ENCODE measurements at places on chromosomes 3 and 15.

- no peak for DNase-seq
Measured at GRCh38 chr15:26867200-26868007, 542 bp downstream of the GABRA5 start.

GRCh38 chr15:28110481-28110881 is 11.4 kb upstream of the OCA2 start:
- no peak for DNase-seq

- DNase-seq: no peak
Measured at GRCh38 chr3:65706301-65706700, 332.4 kb downstream of the MAGI1 start.

- no peak for DNase-seq
Measured at GRCh38 chr3:158864492-158864891, 62.6 kb downstream of the MFSD1 start.

GRCh38 chr15:69940441-69941300 is 157.0 kb downstream of the TLE3 start:
- no peak for DNase-seq

DNA sequence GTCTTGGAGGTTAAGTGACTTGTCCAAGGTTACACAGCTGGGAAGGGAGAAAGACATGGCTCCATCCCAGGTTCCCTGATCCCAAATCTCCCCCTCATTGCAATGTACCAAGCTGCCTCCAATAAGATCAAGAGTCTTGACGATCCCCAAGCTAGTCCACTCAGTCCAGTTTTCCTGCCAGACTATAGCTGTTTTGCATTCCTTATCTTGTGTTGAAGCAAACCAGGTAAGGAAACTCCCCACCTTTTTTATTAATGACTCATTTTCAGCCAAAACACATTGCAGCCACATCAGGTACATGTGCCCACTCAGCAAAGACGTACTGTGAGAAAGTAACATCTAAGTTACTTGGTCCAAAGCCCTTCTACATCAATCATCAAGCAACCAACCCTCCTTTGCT is 41.9 kb downstream of the LIPC start:
- DNase-seq: no peak

DNA sequence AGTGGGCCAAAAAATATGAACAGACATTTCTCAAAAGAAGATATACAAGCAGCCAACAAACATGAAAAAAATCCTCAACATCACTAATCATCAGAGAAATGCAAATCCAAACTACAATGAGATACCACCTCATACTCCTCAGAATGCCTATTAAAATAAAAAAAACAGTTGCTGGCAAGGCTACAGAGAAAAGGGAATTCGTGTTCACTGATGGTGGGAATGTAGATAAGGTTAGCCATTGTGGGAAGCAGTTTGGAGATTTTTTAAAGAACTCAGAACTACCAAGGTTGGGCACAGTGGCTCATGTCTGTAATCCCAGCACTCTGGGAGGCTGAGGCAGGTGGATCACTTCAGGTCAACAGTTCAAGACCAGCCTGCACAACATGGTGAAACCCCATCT is 27.8 kb upstream of the C15orf40 start:
- DNase-seq: no peak

GRCh38 chr3:4999531-5000184 is 20.4 kb downstream of the BHLHE40 start:
- no peak for DNase-seq

DNA sequence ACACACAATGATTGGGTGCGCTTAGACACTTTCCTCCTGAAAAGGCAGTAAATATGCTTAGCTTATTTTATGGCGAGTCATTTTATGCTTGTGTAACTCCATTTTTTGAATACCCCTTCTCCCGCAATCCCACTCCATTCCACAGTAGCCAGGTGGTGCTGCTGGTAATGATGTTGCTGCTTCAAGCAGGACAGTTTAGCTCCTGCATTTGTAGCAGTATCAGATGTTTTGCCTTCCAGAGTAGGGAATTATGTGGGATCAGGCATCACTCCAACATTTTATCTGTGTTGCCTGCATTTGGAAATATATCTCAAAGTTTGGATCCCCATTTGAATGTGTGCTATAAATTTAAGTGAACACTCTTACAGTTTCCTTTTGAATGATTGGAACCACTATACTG is 302.1 kb upstream of the SGO1 start:
- DNase-seq: no peak

GRCh38 chr3:42101048-42101447 is 9.9 kb downstream of the TRAK1 start:
- no peak for DNase-seq

DNA sequence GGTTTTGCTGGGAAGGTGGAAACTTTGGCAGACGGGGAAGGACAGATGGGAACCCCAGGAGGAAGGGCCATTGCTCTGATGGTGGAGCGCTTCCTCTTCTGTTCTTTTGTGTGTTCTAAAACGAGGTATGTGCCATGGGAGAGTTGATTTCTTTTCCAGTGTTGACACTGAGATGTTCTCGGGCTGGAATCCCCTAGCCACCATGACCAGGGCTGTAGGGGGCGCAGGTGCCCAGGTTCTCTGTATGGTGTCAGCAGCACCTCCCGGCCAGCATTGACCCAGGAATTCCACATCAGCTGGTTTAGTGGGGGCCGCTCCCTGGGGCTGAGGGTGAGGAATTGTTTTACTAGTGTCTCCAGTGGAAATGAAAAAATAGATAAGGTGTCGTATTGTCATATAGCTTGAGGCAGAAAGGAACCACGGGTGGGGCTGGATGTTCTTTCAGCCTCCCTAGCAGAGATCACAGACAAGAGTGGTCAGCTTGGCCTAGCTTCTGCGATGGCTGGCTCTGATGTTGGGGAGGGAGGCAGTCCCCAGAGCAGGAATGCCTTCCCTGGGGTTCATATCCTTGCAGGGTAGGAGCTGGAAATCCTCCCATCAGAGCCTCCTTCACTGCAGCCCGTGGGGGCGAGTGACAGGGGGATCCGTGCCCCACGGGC is 34.2 kb upstream of the ACAD9 start:
- DNase-seq: no peak

GRCh38 chr3:171028025-171028778 is 1.7 kb upstream of the SLC2A2 start:
- DNase-seq: no peak

DNA sequence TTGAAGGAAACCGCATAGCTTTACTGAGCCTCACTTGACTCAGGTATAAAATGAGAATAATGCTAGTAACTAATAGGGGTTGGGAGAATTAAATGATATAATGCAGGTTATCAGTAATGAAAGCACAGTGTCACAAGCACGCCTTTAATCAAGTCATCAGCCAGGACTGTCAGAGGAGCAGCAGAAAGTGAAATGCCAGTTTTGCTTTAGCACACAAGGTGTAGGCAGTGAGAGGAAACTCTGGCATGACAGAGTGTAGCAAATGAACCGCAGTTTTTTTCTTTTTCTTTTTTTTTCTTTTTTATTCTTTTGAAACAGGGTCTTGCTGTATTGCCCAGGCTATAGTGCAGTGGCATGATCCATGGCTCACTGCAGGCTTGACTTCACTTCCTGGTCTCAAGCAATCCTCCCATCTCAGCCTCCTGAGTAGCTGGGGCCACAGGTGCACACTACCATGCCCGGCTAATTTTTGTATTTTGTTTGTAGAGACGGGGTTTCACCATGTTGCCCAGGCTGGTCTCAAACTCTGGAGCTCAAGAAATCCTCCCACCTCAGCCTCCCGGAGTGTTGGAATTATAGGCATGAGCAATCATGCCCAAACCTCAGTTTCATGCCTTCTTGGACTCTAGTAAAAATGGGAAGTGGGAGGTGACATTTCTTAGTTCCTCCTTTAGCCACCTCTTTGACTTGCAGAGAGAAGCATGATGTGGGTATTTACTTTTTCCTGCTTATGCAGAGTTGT is 9.7 kb upstream of the SCAANT1 start:
- no peak for DNase-seq

DNA sequence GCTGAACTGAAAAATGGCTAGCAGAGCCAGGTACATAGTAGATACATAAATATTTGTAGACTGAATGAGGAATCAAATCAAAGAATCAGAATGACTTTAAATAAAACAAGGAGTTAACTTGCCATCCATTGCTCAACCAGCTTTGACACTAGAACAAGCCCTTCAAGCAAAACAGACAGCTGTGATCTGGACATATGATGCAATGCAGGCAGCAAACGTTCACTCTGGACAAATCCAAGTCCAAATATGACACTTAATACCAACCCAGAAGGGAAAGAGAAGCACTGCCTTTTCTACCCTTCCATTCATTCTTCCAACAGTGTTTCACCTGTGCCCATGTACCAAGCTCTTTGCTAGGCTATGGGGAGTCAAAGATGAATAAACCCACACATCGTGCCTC is 4.5 kb downstream of the THRB start:
- DNase-seq: no peak

GRCh38 chr15:69373406-69373805 is 40.7 kb upstream of the KIF23 start:
- DNase-seq: no peak

GRCh38 chr15:90489514-90489913 is 40.2 kb upstream of the CRTC3 start:
- DNase-seq: no peak

DNA sequence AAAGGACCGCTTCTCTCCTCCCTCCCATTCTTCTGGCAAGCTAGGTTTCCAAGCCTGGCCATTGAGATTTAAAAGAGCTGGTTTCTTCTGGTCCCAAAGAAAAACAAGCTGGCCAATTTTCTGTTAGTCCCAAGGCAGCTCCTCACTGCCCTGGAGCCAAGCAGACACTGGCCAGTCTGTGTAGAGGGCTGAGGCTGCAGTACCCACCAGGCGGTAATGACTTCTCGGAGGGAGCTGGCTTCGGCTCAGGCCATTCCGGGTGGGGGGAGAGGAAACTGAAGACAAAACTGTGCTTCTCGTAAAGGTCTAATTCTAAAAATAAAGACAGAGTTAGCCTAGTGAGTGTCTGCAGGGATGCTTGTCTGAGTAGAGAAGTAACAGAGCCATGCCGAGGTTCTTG is 78.5 kb upstream of the SMAD3 start:
- no peak for DNase-seq

GRCh38 chr3:65689436-65689835 is 349.3 kb downstream of the MAGI1 start:
- no peak for DNase-seq

DNA sequence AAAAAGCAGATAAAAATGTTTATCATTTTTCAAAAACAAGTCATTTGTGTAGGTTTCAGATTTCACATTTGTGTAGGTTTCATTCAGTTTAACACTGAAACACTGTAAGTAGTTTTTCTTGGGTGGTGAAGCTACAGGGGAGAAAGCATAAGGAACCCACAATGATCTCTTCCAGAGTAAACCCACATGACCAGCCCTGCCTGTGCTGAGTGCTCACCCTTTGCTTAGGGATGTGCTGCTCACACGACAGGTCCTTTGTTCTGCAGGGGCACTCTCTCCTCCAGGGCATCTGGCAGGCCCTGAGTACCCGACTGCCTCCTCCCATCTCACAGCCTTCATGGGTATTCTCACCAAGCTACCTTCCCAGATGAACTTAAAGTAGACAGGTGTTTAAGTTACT is 28.9 kb downstream of the ZXDC start:
- DNase-seq: no peak

GRCh38 chr3:124565013-124565412 is 165.2 kb upstream of the UMPS start:
- DNase-seq: no peak

DNA sequence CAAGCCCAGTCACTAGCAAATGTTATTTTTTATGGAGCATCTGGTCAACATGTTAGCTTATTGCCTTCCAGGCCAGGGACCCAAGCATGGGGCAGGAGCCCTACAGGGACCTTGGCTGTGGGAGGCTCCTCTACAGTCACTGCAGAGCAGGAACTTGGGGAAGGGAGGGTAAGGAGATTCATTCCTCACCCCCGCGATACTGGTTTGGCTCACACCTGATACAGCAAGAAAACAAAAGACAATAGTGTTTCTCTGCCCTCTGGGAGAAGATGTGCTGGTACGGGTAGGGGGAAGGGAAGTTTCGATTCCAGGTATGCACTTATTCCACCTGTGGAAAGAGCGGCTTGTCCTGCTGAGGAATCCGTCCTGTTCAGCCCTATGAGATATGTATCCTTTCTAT is 77.6 kb downstream of the SLC12A8 start:
- DNase-seq: no peak

DNA sequence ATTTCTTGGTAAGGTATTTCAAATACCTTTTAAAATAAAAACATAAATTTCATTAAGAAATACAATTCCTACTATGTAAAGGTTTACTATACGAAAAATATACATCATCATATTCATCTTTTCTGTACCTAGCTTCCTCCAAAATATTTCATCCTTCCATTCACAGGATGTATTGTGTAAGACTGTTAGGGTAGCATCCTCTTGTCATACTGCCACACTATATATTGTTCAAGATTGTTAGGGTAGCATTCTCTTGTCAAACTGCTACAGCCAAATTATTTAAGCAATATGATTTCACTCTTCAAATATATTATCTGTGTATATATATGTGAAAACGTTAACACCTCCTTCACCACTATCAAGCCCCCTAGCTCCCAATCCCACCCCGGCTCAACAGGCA is 3.5 kb downstream of the RPL22L1 start:
- no peak for DNase-seq

DNA sequence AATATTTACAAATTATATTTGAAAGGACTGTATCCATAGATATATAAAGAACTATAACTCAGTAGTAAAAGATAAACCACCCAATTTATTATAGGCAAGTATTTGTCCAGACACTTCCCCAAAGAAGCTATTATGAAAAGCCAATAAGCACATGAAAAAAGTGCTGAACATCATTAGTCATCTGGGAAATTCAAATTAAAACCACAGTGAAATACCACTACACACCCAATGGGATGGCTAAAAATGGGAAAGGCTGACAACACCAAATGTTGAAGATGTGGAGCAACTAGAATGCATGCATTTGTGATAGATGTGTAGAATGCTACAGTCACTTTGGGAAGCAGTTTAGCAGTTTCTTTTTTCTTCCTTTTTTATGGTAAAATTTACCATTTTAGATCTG is 147.0 kb downstream of the PDE8A start:
- no peak for DNase-seq

DNA sequence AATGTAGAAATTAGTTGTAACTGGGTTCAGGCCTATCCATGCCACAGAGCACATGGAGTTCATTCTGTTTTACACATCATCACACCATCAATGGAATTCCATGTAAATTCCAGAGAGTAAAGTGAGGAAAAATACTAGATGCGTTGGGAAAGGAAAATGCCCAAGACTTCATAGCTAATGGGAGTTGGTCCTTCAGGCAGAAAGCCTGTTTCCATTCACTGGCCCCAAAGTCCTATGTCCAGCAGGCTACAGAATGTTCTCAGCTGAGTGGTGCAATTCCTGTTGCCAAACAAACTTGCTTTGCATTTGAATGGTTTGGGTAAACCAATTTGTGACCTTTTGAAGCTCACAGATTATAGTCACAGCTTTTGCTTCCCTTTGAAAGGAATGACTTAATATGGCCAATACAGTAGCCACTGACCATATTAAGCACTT is 164.6 kb upstream of the PFN2 start:
- DNase-seq: no peak

- no peak for DNase-seq
Measured at GRCh38 chr3:30510596-30510995, 95.8 kb upstream of the TGFBR2 start.

- no peak for DNase-seq
Measured at GRCh38 chr15:72065801-72066200, 52.1 kb downstream of the MYO9A start.

GRCh38 chr3:186280737-186281136 is 81.3 kb downstream of the DGKG start:
- no peak for DNase-seq

All from thoracic aorta (tissue), 2 donors.